ENCODE measurements at places on chromosomes 7 and 10.
A peak's percentile ranks its signal among the peaks of the same experiment; 100 is the strongest.

GRCh38 chr10:28940158-28940888, 263.0 kb downstream of the BAMBI start:
- DNase-seq, result no peak

- no peak for DNase-seq
These were observed 359.5 kb downstream of the PTEN start for GRCh38 chr10:88222881-88223280.

GRCh38 chr10:87618566-87619423, 40.9 kb upstream of the PAPSS2 start:
- DNase-seq, result no peak

DNA sequence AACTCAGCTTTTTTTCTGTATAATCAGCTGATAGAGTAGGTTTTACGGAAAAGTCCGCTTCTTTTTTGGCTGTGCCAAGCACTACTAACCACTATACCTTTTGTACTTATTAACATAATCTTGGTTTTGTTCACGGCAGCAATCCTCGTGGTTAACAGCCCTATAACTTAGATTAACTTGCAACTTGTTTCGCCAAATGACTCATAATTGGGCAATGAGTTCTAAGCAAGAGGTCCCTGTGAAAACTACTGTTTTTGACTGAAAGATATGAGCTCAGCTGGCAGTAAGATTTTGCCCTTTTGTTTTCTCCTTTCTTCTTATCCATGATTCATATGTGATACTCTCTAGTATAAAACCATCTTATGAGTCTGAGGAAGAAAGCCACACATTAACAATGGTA, 345.0 kb upstream of the PCDH15 start:
- DNase-seq, result no peak

GRCh38 chr7:143477501-143478150, at the start of gene TAS2R41:
TAS2R41 (plus strand) TSS chr7:143477873; CDS start chr7:143477873, 0 bp downstream.
- DNase-seq, result no peak

GRCh38 chr7:2681929-2682799, 5.8 kb upstream of the AMZ1 start:
- DNase-seq, result no peak

DNA sequence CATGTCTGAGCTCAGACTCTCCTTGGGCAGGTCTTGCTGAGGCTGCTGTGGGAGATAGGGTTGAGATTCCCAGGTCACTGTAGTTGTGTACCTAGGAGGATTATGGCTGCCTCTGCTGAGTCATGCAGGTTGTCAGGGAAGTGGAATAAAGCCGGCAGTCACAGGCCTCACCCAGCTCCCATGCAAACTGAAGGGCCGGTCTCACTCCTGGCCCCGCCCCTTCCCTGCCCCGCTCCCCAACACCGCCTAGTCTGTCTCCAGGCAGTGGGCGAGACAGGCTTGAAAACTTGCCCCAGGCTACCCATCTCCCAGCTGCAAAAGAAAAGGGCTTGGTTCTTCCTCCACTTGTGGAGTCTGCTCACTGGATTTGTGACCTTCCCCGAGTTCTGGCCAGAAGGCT, 41.6 kb upstream of the SDHAF3 start:
- no peak for DNase-seq

DNA sequence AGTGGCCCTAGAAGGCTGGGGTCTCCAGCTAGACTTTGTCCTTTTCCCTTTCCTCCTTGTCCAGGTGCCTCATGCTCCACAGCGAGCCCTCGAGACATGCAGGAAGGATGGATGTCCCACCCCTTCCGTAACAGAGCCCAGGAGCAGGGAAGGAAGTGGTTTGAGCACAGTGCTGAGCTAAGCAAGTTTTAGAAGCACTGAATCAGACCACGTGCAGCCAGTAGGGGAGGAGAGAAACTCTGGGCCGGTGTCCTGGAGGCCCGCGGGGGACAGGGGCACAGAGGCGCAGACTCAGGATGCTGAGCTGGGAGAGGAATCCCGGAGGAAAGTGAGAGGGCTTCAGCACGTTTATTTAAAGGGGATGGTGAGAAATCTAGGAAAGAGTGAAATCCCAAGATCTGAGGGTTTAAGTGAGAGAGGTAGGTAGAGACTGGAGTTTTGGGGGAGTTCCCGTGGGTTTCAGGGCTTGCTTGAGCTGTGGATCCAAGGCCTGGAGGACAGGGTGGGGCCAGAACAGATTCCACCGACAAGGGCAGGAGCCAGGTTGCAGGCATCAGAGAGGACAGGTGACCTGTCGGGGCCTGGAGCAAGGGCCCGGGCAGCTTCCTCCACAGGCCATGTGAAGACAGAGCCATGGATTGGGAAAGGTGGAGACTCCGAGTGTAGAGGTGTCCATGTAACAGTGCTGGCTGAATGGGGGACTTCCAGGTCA, 4.4 kb upstream of the IRF5 start:
- DNase-seq, result no peak

DNA sequence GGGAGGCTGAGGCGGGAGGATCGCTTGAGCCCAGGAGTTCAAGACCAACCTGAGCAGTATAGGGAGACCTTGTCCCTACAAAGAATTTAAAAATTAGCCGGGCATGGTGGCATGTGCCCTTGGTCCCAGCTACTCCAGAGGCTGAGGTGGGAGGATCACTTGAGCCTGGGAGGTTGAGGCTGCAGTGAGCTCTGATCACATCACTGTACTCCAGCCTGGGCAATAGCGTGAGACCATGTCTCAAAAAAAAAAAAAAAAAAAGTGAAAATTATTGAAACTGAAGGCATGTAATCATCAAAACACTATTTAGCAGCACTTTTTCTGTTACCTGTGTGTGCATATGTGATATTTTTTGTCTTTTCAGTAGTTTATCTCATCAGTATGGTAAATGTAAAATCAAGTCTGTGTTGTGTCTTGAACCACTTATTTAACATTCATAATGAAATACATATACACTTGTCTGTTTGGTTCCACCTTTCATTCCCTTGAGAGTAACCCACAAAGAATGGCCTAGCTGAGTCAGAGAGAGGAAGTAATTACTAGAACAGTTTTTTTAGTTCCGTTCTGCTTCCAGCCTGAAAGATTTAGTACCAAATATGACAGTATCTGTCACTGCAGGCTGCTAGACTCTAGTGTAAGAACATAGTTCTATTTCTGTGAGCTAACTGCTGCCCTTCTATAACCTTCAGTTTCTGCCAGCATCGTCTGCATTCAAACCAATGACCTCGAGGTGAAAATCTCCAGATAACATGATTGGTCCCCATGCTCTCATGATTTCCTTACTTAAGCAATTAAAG, 68.6 kb downstream of the MMRN2 start:
- no peak for DNase-seq

DNA sequence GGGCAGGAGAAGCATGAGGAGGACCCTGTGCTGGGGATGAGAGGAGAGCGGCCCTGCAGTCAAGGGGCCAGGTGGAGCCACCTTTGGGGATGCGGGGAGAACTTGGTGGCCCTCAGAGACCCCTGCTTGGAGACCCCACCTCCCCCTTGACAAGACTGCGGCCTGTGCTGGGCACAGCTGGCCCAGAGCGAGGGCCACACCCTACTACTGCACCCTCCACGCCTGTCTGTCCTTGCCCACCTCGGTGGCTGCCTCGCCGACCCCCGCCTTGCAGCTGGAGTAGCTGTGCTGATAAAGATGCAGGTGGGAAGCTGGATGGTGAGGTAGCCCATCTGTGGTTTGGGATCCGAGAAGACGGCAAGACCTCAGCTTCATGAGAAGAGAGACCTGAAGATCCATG, 186.8 kb downstream of the MGMT start:
- DNase-seq, result no peak

GRCh38 chr7:98869027-98869596, 702 bp downstream of the TMEM130 start:
- DNase-seq, result no peak

GRCh38 chr7:77788327-77788902, 9.8 kb downstream of the TMEM60 start:
- DNase-seq, result no peak

DNA sequence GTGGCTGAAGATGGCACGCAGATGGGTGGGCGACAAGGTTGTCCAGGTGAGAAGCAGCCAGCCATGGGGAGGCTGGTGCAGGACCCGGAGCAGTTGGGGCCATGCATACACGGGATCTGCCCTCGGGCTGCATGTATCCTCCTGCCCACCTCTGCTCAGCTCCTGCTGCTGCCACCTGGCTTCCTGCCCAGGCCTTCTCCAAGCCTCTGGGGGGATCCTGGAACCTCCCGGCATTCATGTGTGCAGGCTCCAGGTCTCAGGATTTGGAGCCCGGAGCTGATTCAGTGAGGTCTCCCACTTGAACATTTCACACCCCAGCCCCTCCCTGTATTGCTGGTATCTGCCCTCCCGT, 27.0 kb downstream of the PDGFA start:
- DNase-seq, result peak; percentile 44

DNA sequence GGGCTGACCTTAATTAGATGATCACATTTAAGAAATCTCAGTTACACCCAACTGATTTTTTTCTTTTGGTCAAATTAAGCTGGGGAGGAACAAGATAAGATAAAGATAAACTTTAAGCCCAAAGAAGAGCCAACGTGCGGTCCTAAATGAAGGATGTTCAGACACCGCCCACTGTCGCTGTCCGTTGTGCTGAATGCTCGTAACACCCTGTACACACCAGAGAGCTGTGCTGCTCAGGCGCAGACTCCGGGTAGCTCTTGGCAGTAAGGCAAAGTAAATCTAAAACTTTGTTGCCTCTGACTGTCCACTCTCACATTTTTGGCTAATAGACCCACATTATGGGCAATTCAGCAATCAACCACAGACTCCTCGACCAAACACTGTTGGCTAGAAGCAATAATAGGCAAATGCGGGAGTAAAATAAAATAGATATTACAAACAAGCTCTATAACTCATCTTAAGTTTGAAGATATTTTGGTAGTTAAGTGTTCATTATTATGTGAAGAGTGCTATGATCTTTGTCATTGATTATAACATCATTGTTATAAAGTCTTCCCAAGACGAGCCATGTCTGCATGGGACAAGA, 57.1 kb downstream of the PLPP4 start:
- DNase-seq, result no peak

DNA sequence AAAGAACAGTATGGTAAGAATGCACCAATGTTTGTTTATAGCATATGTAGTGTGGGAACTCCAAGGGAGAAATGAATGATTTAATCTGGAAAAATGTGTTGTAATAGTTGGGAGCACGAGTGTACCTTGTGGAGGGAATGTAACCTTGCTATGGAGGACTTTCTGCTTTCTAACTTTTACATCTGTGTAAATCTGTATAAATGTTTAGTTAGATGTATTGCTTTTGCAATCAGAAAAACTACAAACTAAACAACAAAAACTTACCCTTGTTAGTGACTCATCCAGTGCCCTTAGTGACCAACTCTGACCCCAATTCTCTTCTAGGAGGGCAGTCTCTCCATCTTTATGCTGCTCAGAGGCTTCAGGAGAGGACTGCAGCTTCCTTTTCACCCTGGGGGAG, 89.3 kb downstream of the CCNY start:
- no peak for DNase-seq

- no peak for DNase-seq
These were observed 351.0 kb downstream of the ANKRD7 start for GRCh38 chr7:118575393-118575948.

DNA sequence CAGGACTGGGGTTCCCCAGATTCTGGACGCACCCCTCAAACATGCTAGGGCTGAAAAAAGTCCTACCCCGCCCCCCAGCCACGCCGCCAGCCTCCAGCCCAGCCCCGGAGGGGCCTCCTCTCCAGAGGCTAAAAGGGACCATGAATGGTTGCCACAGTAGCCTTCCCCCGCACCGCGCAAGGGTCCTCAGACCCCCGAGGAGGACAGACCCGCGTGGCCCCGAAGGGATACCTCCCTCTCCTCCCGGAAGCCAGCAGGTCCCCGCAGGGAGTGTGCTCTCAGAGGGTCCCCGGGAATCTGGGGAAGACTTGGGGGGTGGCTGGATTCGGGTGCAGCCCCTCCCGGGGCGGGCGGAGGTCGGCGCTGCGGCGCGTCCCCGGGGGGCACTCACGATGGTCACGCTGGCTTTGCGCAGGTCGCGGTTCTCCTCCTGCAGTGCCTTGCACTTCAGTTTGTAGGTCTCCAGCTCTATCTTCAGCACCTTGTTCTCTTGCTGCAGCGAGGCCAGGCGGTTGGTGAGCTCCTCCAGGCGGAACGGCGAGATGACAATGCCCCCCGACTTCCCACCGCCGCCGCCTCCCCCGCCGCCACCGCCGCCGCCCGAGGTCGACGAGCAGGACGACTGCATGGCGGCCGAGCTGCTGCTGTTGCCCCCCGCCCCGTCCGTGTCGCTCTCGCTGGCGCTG, 482 bp downstream of the CCDC6 start:
- DNase-seq, result no peak

- DNase-seq, result no peak
These were observed 60.7 kb downstream of the RAPGEF5 start for GRCh38 chr7:22296265-22296566.

DNA sequence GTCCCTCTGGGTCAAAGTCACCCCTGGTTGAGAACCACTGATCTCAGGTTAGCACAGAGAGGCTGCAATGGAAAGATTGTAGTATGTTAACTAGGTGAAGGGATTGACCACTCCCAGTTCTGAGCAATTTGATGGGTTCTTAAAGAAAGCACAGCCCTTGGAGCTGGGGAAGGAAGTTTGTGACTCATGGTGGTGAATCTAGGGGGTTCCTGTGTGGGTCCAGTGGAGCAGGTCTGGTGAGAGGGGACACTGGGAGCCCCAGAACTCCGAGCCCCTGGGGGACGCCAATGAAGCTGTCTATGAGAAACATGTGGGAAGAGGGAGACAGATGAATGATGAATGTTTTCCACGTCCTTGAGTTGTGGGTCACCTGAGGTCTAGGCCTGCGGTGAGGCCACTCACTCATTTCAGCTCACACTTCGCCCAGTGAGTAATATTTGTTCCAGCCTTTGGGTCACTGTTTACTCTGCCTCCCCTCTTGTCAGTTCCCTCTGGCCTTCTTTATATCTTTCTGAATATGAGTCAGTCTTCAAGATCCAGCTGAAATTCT, 341.9 kb downstream of the LRMDA start:
- no peak for DNase-seq

- DNase-seq, result no peak
These were observed 80.3 kb downstream of the CCDC3 start for GRCh38 chr10:12921163-12921562.

DNA sequence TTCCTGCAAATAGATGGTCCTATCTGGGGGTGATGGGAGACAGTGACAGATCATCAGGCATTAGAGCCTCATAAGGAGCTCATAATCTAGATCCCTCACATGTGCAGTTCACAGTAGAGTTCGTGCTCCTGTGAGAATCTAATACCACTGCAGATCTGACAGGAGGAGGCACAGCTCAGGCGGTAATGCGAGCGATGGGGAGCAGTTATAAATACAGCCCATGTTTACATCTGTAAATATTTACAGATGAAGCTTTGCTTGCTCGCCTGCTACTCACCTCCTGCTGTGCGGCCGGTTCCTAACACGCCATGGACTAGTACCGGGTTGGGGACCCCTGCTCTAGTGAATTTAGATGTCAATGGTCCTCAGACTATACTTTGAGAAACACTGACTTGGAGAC, 17.0 kb upstream of the CDCA7L start:
- no peak for DNase-seq
